ENCODE measurements at places on chromosomes 7 and 10.

GRCh38 chr7:84372712-84373111 lies 178.1 kb upstream of the SEMA3A start:
- DNase-seq, result no peak

- no peak for DNase-seq
Observed at GRCh38 chr10:29714096-29714874, 79.5 kb upstream of the SVIL start.

DNA sequence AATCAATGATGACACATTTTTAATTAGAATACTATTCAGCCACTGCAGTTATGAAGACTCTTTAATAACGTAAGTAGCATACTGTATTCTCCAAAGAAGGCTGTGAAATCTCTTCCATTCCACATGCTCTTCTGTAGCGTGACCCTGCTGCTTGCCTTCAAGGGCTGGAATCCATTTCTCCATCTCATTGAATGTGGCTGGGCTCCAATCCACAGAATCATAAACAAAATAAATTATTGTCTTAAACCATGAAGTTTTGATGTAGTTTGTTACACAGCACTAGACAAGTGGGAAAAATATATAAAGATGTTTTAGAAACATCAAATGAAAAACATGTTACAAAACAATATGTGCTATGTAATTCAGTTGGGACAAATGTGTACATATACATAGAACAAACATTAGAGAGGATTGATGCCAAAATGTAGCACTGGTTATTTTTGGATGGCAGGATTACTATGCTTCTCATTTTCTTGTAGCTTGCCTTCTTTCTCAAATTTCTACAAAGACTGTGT lies 410.8 kb upstream of the PODXL start:
- DNase-seq, result no peak

- no peak for DNase-seq
Observed at GRCh38 chr10:1163204-1163660, 107.0 kb downstream of the WDR37 start.

DNA sequence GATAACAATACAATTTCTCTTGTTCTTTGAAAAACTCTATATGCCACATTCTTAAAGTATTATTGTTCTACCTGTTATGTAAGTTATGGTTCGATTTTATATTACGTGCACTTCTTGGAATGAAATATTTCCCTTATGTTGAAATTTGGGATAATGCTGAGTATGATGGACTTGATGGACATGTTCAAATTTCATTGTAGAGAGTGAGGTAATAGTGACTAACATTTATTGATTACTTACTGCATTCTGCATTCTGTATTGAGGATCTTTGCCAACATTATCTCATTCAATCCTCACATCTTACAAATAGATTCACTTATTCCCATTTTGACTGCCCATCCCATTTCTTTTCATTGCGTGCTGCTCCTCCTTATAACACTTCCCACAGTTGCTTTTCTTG lies 119.7 kb upstream of the GLCCI1 start:
- no peak for DNase-seq

DNA sequence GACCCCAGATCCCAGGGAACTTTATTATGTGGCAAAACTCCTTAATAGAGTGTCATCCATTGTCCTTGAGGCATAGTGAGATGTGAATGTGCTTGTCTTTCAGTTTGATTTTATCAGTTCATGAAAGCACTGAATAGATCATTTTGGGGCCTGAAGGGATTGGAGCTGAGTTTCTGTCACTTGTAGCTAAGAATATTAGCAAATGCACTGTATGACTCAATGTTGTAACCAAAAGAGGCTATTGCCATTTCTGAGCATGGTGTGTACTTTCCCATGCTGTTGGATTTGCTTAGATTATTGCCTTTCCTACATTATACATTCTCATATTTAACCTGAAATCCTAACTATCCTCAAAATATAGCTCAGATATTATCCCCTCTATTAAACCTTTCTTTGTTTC lies 130.4 kb downstream of the PRKG1 start:
- DNase-seq, result no peak

DNA sequence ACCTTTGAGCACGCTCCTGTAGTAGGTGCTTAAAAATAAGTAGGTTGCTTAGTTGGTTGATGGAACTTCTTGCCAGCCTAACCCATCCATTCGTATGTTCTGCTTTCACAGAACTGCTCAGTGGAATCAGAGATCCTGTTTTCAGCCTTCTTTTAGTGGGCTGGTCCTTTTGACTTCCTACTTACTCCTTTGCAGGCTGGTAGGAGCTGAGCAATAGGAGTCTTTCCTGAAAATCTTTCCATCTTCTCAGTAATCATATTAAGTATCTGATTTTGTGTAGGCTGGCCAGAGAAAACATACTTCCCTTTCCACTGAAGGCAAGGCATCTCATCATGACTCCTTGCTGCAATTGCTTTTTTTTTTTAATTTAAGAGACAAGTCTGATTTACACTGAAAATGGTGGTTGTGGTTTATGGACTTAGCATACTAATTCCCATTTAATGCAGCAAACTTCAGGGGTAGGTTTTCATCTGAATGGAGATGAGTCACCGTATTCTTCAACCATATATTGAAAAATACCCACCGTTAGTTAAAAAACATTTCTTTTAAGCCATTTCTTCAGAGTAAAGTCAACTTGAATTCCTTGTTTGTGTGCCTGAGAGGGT lies 208.0 kb downstream of the ZNF365 start:
- no peak for DNase-seq

- DNase-seq, result no peak
Observed at GRCh38 chr10:90138844-90139243, 437.5 kb downstream of the KIF20B start.

GRCh38 chr7:52586704-52587103 lies 448.7 kb upstream of the POM121L12 start:
- DNase-seq, result no peak

DNA sequence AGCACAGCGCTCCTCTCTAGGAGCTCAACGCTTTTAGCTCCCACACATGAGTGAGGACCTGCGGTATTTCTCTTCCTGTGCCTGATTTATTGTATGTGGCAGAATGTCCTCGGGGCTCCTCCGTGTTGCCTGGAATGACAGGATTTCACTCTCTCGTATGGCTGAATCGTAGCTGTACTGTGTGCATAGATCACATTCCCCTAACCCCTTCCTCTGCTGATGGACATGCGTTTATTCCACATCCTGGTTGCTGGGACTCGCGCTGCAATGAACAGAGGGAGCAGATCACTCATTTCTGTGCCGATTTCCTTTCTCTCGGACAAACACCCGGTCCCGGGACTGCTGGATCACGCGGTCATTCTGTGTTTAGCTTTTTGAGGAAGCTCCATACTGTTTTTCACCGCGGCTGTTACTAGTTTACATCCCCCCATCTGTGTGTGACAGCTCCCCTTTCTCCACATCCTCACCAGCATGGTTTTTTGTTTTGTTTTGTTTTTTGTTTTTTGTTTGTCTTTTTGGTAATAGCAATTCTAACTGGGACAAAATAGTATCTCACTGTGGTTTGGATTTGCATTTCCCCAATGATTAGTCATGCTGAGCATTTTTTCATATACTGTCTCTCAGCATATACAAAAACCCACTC lies 76.3 kb downstream of the FOXL3 start:
- no peak for DNase-seq

DNA sequence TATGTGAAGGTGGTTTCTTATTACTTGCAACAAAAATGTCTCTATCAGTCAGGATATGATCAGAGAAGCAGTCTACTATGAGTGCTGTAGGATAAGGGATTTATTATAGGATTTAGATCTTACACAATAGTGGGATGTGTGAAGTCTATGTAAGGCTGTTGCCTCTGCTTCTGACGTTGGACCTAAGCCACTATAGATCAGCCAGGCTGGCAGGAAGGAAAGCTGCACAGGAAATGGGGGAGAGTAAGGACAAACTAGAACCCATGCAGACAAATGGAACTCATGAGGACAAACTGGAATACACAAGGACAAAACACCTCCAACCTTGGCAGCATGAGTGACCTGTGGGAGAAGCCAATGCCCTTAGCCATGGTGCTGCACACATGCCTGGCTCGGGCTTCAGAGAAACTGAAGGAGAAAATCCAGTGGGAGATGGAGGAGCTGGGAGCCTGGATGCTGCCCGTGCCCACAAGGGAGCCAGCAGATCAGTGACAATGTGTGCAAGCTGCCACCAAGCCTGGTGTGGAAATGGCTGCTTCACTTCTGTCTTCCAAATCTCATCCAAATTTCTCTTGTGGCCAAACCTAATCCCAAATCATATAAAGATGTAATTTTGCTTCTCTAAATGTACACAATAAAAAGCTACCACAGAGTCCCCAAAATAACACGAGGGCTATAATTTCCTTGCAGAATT lies 147.0 kb upstream of the PCGF5 start:
- no peak for DNase-seq

DNA sequence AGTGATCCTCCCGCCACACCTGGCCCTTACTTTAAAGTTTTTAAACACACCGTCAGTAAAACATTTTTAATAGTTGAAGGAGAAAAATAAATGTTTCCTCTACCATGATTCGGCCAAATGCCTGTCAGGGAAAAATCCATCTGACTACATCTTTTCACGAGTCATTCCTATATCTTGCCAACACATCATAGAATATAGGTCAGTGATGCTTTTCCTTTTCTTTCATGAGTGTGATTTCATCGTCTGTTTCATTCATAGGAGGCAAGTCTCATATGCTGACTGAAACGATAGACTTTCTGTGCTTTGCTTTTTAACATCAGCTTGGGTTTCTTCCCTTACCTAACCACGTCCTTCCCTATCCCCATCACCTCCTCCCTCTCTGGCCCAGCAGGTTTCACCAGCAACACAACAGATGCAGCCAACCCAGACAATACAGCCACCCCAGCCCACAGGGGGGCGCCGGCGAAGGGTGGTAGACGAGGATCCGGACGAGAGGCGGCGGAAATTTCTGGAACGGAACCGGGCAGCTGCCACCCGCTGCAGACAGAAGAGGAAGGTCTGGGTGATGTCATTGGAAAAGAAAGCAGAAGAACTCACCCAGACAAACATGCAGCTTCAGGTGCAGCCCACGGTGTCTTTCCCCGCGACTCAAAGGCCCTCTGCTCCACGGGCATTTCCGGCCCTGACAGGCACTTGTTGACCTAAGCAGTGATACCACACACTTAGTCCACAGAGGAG lies 149.2 kb downstream of the TRIL start:
- no peak for DNase-seq

- no peak for DNase-seq
Observed at GRCh38 chr10:124640538-124641231, 103.5 kb downstream of the FAM53B start.

GRCh38 chr10:75051308-75051707 lies 60.1 kb upstream of the SAMD8 start:
- no peak for DNase-seq

GRCh38 chr10:36236931-36237330 lies 594.8 kb upstream of the FZD8 start:
- no peak for DNase-seq

GRCh38 chr7:73758581-73759138 lies 11.4 kb downstream of the CLDN3 start:
- DNase-seq, result no peak

DNA sequence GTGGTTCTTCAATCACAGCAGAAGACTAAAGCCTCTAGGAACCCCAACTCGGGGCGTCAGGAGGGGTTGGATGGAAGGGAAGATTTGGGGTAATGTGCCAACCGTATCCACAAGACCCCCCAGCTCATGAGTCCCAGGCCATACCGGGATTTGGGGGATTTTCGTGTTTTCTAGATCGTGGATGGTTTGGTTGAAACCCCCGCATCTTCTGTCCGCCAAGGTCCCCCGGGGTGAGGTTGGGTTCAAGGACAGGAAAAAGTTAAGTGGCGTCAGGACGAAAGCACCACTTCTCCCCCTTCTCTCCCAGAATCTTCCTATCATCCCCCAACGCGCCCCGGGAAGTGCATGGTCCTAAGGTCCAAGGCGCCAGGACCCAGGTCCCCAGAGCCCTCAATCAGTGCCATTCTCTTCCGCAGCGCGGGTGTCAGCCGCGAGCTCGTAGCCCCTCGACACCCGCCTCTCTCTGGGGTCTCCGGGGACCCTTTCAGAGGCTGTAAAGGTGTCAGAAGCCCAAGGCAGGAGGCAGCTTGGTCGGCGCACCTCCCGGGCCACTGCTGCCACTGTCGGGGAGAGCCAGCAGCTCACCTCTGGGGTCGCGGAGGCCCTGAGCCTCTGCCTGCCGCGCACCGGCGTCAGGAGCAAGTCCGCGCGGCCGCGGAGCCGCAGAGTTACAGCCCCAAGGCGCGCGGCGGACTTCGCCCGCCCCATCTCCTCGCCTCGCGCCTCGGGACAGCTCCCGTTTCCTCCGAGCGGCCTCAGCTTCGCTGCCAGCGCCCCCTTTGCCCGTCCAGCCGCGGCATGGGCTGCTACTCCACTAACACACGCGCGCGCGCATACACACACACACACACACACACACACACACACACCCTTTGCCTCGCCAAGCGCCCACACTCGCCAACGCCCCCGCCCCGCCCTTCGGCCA lies 1.5 kb downstream of the MKX start:
- DNase-seq, result no peak

DNA sequence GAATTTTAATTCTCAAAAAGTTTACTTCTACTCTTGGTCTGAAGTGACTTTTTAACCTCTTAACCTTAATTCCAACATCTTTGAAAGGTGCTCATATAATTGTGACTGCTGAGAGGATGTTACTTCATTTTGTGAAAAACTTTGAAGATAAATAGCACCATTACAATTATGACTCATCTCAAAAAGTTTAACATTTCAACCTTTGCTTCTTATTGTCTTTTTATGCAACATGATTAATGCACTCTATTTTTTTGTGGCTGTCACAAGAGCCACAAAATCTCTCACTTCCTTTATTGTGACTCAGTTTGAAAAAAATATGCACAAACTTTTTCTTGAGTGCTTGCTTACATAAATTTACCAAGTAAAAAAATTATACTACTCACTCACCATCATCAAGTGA lies 383.1 kb downstream of the LRRTM3 start:
- no peak for DNase-seq

- DNase-seq, result no peak
Observed at GRCh38 chr7:29841926-29842701, 35.8 kb downstream of the WIPF3 start.

GRCh38 chr7:39271402-39271801 lies 293.7 kb downstream of the POU6F2 start:
- no peak for DNase-seq

GRCh38 chr7:45698303-45699014 lies 124.3 kb downstream of the ADCY1 start:
- DNase-seq, result no peak

Data from stimulated activated CD8-positive, alpha-beta memory T cell treated with anti-CD3 and anti-CD28 coated beads, Interleukin-4, amount 100 ng/mL, for 1 hour (primary cell).